Stimulated activated CD8-positive, alpha-beta memory T cell treated with anti-CD3 and anti-CD28 coated beads, Interleukin-4, amount 100 ng/mL, for 1 hour (primary cell): ENCODE measurements at places on chromosomes 2 and 18.

GRCh38 chr2:235864302-235864701 is 303.9 kb downstream of the GBX2 start:
- DNase-seq = no peak

DNA sequence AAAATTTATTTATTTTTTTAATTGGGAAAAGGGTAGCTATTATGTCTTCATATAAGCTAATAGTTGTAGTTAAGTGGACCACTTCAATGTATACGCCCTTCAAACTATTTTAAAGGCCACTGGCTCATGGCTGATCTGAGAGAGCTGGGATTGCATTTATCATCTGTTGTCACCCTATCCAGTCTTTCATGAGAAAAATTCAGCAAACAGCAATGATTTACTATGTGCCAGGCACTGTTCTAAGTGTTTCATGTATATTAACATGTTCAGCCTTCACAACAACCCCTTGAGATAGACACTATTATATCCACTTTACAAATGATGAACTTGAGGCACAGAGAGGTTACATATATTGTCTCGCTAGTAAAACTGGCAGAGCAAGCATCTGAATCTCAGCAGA is 66.1 kb upstream of the ZNF397 start:
- DNase-seq = no peak

DNA sequence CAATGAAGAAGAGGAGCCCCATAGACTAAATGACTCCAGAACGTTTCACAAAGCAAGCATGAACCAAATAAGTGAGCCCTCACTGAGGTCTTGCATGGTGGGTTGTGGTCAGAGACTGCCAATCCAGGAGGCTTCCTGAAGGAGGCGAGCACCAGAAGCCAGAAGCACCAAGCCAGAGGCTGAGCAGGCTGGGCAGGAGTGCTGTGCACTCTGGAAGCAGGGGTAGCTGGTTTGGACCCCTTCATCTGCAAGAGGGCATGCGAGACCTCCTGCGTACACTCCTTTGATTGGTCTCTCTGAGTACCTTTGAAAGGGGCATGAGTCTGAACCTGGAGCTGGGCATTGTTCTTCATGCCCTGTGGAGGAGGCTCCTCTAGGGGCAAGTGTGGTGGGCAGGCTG is 192.5 kb downstream of the HAUS1 start:
- no peak for DNase-seq

- no peak for DNase-seq
Observed at GRCh38 chr18:64851726-64852125, 702.8 kb upstream of the LINC00305 start.

DNA sequence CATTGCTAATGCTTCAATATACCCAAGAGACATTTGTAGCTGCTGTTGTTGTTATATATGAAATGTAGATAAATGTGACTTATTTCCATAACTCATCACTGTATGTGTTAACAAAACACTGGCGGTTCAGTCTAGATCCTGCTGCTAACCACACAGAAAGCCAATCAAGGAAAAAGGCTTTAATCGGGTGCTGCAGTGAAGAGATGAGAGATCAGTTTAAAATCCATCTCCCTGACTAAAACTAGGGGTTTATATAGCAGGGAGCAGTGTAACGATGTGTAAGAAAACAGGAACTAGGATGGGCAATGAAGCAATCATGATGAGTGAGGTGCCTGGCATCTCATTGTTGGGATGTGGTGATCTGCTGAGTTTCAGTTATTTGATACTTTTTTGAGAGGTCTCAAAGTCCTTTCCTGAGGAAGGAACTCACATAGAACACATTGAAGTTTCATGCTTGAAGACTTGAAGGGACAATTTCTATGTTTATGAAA is 677.7 kb upstream of the CDH7 start:
- no peak for DNase-seq

GRCh38 chr18:21265971-21266673 is 24.1 kb downstream of the GREB1L start:
- DNase-seq = no peak

DNA sequence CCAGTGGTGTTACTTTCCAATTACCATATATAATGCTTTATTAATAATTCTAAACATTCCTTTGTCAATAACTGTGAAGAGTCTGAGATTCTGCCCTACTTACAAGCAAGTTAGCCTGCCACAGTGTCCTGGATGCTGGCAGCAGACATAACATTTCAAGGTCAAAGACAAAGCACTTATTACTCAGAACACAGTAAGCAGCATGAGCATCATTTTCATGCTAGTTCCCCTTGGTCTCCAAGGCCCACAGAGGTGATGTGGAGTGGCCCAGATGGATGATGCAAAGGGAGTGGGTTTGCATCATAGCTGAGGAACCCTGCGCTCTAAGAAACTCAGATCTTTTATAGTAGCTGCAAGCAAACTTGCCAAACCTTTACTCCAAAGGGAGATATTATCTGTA is 349.7 kb downstream of the ZEB2 start:
- no peak for DNase-seq

- DNase-seq = no peak
Observed at GRCh38 chr2:58890865-58891525, 649.9 kb upstream of the FANCL start.

GRCh38 chr18:22734791-22735627 is 198.1 kb upstream of the RBBP8 start:
- no peak for DNase-seq
